ENCODE measurements at places on chromosomes 4 and X.

DNA sequence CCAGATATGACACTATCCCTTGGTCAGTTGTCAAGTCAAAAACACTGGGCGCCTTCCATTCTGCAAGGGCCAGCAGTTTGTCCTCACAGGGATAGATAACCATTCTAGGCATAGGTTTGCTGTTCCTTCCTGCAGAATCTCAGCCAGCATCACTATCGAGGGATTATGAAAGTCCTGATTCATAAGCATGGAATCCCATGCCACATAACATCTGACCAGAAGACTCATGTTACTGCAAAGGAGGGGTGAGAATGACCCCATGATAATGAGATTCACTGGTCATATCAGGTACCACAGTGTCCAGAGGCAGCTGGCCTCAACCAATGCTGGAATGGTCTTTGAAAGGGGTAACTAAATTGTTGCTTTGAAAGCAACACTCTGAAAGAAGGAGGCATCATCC is 84.7 kb downstream of the OTC start:
- DNase-seq, result no peak

GRCh38 chrX:148534291-148534690 is 33.9 kb downstream of the AFF2 start:
- no peak for DNase-seq

- no peak for DNase-seq
Observed at GRCh38 chrX:8632924-8633323, 99.0 kb downstream of the ANOS1 start.

DNA sequence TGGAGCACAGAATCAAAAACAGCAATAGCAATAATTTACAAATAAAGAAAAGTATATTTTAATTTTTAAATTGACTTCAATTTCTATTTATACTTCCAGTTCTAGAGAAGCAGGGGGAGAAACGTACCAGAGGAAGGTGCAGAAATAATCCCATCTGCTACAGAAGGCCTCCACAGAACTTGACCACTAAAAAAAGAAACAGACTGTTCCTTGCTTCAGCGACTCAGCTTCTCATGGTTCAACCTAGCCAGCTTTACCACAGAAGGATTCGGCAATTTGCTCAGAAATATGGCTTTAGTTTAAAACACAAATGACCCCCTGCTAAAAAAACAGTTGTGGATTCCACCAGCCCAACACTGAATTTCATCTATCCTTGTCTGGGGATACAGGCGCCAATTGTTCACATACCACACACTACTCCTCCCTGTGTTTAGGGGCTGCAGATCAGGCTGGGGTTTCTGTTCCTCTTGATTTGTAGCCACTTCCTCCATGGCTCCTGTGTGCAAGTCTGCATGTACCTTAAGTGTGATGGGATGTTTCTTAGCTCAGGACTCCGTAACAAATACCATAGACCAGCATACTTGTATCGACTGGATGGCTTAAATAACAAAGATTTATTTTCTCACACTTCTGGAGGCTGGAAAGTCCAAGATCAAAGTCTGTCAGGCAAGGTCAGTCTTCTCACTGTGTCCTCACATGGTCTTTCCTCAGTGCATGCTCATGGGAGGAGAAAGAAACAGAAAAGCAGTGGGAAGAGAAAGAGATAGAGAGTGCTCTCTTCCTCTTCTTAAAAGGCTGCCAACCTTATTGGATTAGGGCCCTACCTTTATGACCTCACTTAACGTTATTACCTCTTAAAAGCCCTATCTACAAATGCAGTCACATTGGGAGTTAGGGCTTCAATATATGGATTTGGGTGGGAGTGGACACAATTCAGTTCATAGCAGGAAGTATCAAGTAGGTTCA is 79.1 kb downstream of the AMOT start:
- DNase-seq, result no peak

GRCh38 chr4:108519911-108520601 is 100.3 kb upstream of the RPL34 start:
- peak; percentile 27 for DNase-seq

- no peak for DNase-seq
Observed at GRCh38 chr4:177809791-177810190, 367.6 kb upstream of the AGA start.

DNA sequence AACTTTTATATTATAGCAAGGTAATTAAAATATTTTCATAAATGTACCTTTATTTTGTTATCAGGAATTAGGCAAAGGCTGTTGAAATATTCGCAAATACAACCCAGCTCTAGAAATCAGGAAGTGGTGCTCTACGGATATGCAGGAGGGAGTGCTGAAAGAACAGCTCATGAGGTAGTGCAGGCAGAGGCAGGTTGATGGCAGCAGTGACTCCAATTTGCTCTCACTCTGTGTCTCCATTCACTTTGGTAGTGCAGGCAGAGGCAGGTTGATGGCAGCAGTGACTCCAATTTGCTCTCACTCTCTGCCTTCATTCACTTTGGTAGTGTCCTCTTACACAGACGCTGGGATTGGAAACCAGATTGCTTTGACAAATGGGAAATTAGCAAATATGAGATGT is 277.9 kb downstream of the TRIML1 start:
- DNase-seq, result no peak

GRCh38 chrX:64850371-64851082 is 125.7 kb downstream of the ZC4H2 start:
- peak; percentile 74 for DNase-seq

- no peak for DNase-seq
Observed at GRCh38 chrX:101081231-101081630, 2.6 kb downstream of the TMEM35A start.

DNA sequence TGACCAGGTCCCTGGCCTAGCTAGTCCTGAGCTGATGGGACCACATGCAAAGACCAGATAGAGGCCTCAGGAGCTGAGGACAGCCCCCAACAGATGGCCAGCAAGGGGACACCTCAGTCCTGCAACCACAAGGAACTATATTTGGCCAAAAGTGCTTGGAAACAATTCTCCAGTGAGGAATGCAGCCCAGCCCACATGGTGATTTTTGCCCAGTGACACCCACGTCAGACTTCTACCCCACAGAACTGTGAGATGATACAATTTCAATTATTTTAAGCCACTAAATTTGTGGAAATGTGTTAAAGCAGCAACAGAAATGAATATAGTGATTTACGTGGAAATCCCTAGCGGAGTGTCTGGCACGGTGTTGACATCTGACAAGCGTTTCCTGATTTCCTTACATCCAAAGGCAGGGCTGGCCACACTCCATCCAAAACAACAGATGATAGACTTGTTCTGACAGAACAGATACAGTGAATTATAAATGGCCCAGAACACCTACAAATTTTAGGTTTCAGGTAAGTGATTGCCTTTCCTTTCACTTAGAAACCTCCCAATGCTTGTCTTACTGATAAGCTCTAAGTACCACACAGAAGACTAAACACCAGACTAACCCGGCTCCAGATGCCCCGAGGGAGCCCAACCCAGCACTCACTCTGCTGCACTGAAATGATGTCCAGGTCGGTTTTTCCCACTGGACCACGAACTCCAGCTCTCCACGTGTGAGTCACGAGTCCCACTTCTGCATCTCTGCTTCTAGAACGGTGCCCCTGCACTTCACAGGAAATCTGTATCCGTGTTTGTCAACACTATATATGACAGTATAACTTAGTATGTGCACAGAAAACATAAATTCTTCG is 5.8 kb downstream of the AFAP1 start:
- no peak for DNase-seq

DNA sequence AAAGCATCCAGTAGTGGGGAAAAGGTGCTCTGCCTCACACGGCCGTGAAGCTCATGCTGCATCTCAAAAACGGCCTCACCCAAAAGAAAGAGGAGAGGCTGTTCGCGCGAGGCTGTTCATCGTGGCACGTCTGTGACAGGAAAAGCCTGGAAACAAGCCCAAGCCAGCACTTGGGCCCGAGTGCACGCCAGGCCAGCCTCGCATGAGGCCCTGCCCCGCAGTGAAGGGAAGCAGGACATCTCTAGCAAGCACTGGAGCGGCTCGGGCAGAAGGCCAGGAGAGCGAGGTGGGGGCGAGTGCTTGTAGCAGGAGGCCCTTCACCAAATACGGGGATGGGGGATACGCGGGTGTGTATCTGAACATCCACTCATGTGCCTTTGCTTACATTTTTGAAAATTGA is 39.9 kb upstream of the MXD4 start:
- DNase-seq, result no peak

DNA sequence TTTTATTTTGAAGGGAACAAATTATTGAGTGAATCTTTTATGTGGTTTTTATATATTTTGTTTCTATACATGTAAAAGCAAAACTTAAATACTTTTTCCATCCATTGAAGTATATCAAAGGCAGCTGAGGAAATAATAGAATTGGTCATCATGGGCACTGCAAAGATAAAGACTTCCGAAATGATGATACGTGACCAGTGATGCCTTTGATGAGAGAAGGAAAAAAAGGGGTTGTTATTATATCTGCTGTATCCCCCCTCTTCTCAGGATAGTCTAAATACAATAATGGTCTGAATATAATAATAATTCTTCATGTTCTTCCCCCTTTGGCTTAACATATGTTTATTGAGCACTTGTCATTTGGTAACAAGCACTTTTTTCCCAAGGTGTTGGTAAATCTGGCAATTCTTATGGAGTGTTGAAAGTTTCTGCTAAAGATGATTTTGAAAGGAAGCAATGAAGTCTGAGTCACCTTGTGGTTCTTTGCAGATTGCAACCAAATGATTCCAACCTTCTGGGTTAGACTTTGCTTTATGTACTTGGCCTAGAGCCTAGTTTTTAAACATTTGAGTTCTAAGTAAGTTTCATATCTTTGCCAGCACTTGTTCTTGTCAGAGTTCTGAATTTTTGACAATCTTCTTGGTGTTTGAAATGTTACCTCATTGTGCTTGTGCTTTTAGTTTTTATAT is 60.8 kb downstream of the USP9X start:
- DNase-seq, result no peak

GRCh38 chr4:98516042-98516440 is 142.4 kb downstream of the TSPAN5 start:
- DNase-seq, result no peak

DNA sequence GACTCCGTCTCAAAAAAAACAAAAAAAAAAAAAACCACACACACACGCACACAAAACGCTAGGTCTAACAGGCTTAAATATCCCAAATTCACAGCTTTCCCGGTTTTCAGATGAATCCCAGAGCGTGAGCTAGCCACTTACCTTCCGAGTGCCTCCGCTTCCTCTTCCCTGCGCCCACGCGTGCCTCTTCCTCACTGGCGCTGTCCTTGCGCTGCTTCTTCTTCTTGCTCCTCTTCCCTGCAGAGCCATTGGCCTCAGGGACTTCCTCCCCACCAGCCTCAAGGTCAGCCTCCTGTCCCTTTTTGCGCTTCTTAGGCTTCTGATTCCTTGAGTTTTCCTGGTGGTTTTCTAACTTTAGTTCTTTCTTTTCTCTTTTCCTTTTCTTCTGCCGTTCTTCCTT is 15.7 kb downstream of the LYAR start:
- no peak for DNase-seq

DNA sequence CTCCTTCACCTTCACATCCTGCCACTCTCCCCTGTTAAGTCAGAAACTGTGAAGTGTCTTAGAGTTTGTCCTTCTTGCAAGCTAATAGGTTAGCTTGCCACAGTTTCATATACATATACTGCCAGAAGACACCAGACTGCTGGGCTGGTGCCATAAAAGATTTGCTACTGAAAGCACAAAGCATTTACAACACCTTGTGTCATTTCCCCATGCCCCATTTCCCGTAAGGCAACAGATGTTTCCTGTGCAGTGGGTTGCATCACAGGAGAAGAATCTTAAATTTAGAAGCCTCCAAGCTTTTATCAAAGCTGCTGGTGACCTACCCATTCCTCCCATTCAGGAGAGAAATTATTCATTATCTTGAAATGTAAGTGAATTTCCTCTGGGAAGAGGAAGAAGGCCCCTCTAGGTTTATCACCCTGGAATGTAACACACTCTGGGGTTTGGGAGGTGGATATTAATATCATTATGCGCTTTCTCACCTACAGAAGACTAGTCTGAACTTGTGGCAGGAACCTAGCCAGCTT is 34.5 kb upstream of the RAB33B start:
- peak; percentile 84 for DNase-seq

DNA sequence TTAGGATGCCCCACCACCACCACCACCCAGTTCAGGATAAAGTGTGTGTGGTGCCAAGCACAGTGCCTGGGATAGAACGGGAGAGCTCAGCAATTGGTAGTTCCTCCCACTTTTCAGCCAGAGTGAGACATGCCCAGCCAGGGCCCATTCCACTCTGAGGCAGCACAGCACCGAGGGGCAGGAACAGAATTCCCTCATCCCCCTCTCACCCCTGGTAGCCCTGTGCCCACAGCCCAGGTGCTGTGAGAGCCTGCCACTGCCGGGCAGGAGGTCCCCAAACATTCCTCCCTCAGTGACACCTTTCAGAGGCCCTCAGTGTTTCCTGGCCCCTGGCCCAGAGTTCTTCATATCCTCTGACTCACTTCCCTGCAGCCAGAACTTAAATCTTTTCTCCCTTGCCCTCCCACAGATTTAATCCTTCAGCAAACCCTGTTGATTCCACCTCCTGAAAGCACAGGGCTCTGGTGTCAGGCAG is 8.1 kb downstream of the RIPPLY1 start:
- DNase-seq, result no peak

DNA sequence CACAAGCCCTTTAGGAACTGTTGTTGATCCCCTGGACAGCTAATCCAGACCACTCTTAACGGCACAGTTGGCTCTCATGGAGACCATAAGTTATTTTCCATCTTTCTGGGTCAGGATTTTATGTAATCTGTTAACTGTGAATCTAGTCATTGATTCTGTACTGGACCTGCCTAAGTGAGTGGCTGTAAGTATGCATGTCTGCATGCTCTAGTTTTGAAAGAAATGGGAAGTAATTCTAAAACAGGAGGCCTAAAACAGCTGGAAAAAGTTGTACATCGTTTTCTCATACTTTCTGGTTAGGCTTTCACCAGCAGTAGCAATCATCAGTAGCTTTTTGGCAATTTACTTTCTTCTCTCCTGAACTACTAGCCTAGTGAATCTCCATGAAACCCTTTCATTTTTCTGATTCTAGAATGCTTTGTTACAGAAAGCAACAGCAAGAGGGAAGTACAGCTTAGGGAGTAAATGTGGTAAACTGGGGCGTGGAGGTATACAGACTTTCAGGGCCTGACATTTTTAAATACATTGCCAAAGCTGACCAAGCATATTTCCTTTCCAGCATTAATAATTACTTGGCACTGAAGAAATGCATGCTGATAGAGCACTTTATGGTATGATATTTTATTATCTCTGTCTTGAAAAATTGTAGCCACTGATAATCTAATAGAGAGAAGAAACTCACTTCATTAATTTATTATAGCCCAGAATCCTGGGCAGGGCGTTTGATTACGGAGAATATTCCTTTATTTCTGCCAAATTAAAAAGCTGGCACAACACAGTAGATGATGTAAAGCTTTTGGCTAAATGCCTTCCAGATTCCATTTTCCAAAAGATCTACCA is 202.7 kb downstream of the BANK1 start:
- no peak for DNase-seq
